ENCODE measurements at places on chromosomes 2 and 18.

DNA sequence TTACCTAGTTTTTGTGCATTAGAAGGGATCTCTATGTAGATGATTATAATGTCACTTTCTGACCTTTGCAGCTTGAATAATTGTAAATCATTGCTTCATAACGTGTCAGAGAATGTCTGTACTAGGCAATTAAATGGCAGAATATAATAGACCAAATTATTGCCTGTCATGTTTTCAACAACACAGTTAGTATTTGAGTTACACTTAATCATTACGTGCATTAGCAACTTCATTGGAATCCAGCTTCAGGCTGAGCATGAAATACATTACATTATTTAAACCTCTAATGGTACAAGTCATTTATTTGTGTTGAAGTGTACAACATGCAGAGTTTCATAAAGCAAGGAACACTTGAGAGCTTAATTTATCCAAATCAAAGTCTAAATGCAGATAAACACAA, 48.0 kb downstream of the ZNF407 start:
- no peak overlapping the region for H3K27ac ChIP-seq
- H3K4me3 ChIP-seq = no peak overlapping the region
- H3K4me1 ChIP-seq = peaks cover 11% of the 10 kb centered on the region
- no peaks in the 10 kb centered on the region for H3K27me3 ChIP-seq
- peaks cover 11% of the 10 kb centered on the region for H3K36me3 ChIP-seq

DNA sequence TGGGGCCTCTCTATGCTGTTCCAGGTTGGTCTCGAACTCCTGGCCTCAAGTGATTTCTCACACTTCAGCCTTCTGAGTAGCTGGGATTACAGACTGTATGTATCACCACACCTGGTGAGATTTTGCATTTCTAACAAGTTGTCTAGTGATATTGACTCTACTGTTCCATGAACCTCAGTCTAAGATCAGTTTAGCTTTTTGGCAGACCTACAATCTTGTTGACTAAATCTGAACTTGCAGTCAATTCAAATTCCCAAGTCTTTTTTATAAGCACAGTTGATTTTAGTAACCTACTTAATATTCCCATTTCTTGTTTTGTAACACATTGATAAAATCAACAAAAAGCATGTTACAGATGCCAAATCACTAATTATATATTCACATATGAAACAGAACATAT, 266.1 kb upstream of the CYP26B1 start:
- H3K27ac ChIP-seq = no peak overlapping the region
- H3K27me3 ChIP-seq = no peaks in the 10 kb centered on the region
- no peak overlapping the region for H3K4me3 ChIP-seq
- peaks cover 3% of the 10 kb centered on the region for H3K4me1 ChIP-seq
- H3K36me3 ChIP-seq = no peaks in the 10 kb centered on the region
- no peak for DNase-seq

DNA sequence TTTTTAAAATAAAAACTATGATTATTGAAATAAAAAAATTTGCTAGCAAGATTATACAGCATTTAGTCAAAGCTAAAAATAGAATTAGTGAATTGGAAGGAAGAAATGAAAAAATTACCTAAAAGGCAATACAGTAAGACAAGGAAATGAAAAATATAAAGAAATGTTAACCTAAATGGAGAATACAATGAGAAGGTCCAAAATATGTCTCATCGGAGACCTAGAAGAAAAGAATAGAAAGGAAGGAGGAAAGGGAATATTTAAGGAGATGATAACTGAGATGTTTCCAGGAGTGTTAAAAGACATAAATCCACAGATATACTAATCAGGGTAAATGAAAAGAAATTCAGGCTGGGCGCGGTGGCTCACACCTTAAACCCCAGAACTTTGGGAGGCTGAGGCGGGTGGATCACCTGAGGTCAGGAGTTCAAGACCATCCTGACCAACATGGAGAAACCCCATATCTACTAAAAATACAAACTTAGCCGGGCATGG, 78.9 kb downstream of the AFF3 start:
- H3K27me3 ChIP-seq = no peaks in the 10 kb centered on the region
- peaks cover 58% of the 10 kb centered on the region for H3K4me1 ChIP-seq
- no peak overlapping the region for H3K27ac ChIP-seq
- H3K36me3 ChIP-seq = peaks cover 56% of the 10 kb centered on the region

- H3K27me3 ChIP-seq = no peaks in the 10 kb centered on the region
- DNase-seq = no peak
- peaks cover 7% of the 10 kb centered on the region for H3K36me3 ChIP-seq
- H3K27ac ChIP-seq = no peak overlapping the region
- no peak overlapping the region for H3K4me3 ChIP-seq
Measured at GRCh38 chr18:30135938-30136337, 906.6 kb downstream of the DSC3 start.

DNA sequence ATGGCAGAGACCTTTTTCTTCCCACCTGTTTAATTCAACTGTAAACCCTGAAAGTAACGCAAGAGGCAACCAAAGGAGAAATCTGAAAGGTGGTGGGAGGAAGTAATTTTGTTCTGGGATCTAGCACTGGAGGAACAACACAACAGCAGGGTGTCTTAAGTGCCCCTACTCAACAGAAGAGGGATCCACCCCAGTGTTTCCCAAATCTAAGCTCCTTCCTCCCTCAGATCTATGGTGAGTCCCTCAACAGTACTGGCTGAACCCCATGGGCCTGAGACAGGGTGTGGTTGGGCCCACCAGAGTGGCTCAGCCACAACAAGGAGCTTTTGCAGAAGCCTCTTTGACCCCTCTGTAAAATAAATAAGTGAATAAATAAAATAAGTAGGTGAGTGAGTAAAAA, 790.3 kb downstream of the ERBB4 start:
- no peaks in the 10 kb centered on the region for H3K36me3 ChIP-seq

DNA sequence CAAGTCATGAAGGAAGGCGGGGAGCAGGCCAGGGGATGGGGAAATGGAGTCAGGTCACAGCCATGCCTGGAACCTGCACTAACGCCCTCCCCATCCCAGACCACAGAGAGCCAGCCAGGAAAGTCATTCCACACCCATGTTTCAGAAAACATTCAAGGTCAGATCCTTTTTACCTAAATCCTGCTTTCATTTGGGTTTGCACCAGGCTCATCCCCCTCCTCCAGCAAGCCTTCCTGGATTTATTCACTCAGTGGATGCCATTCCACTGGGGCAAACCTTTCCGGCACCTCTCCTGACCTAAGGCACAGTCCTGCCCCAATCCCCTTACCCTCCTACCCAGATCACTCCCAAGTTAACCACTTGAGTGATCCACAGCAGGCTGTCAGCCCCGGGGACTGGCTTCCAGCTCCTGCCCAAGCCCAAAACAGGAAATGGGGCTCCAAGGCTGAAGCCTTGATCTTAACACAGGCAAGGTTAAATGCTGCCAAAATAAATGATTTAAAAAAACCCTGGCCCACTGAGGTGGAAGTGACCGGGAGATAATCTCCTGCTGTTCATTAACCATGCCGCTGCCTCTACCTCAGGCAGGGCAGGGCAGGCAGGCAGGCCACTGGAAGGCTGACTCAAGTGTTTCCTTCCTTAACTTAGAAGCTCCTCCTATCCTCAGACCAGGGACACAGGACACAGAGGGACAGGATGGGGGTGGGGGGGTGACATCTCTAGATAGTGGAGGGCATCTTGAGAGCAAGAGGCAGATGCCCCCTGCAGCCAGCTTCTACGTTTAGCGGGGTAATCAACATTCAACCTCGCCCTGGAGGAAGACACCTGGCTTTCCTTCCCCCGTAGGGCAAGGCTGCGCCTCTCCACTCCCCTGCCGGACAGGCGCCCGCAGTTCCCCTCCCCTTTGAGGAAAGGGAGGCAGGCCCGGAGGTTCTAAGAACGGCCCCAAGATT, 1.4 kb downstream of the RAB11FIP5 start:
- H3K27ac ChIP-seq = peak overlapping the region; percentile 87
- no peaks in the 10 kb centered on the region for H3K27me3 ChIP-seq
- H3K36me3 ChIP-seq = no peaks in the 10 kb centered on the region
- peaks cover 45% of the 10 kb centered on the region for H3K4me1 ChIP-seq
- peak overlapping the region; percentile 83 for H3K4me3 ChIP-seq

GRCh38 chr2:47891369-47892337, 14.6 kb downstream of the FBXO11 start:
- DNase-seq = no peak
- H3K27me3 ChIP-seq = no peaks in the 10 kb centered on the region
- peaks cover 51% of the 10 kb centered on the region for H3K4me1 ChIP-seq
- no peaks in the 10 kb centered on the region for H3K36me3 ChIP-seq

- no peak overlapping the region for H3K27ac ChIP-seq
- peaks cover 52% of the 10 kb centered on the region for H3K27me3 ChIP-seq
- H3K4me3 ChIP-seq = peak overlapping the region; percentile 68
- no peaks in the 10 kb centered on the region for H3K36me3 ChIP-seq
- no peak for DNase-seq
- peaks cover 3% of the 10 kb centered on the region for H3K4me1 ChIP-seq
Measured at GRCh38 chr2:73283545-73284295, 558 bp downstream of the FBXO41 start.

DNA sequence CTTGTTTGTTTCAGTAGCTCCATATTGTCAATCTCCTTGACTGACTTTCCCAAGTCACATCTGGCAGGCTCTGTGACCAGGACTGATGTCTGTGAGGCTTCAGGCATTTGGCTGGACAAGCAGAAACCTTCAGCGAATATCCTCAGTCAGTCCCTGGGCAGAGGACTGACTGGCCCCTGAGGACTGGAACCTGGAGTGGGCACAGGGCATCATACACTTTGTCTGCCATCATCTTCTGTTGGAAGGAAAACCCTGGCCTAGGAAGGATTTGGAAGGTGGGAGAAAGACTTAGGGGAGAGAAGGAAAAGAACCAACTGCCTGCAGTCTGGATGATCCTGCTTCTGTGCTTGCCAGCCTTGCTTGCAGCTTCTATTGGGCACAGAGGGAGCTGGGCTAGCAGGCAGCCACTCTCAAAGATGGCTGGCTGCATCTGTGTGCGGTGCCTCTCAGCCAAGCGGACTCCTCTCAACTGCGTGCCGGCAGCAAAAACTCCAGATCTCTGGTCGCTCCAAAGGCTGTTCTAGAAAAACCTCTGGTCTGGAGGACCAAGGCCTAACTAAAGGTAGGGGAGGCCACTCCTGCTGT, 126.8 kb downstream of the MARCHF4 start:
- no peak overlapping the region for H3K27ac ChIP-seq
- H3K27me3 ChIP-seq = no peaks in the 10 kb centered on the region
- no peaks in the 10 kb centered on the region for H3K36me3 ChIP-seq
- no peak overlapping the region for H3K4me3 ChIP-seq

DNA sequence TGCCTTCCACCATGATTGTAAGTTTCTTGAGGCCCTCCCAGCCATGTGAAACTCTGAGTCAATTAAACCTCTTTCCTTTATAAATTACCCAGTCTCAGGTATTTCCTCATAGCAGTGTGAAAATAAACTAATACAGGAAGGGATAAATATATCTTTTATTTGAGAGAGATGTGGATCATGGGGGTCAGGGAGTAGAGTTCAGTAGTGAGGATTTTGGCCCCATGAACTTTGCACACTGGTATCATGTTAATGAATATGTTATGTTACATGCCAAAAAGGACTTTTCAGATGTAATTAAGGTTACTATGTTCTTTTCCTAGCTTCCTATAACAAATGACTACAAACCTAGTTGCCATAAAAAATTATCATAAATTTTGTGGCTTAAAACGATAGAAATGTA, 1393.7 kb downstream of the DSC3 start:
- H3K36me3 ChIP-seq = no peaks in the 10 kb centered on the region
- no peaks in the 10 kb centered on the region for H3K4me1 ChIP-seq
- no peak for DNase-seq
- H3K27ac ChIP-seq = no peak overlapping the region
- no peak overlapping the region for H3K4me3 ChIP-seq
- no peaks in the 10 kb centered on the region for H3K27me3 ChIP-seq

GRCh38 chr18:2348003-2348402, 223.3 kb downstream of the METTL4 start:
- no peak overlapping the region for H3K4me3 ChIP-seq
- no peaks in the 10 kb centered on the region for H3K4me1 ChIP-seq
- H3K36me3 ChIP-seq = no peaks in the 10 kb centered on the region
- H3K27me3 ChIP-seq = peaks cover 16% of the 10 kb centered on the region
- no peak overlapping the region for H3K27ac ChIP-seq

DNA sequence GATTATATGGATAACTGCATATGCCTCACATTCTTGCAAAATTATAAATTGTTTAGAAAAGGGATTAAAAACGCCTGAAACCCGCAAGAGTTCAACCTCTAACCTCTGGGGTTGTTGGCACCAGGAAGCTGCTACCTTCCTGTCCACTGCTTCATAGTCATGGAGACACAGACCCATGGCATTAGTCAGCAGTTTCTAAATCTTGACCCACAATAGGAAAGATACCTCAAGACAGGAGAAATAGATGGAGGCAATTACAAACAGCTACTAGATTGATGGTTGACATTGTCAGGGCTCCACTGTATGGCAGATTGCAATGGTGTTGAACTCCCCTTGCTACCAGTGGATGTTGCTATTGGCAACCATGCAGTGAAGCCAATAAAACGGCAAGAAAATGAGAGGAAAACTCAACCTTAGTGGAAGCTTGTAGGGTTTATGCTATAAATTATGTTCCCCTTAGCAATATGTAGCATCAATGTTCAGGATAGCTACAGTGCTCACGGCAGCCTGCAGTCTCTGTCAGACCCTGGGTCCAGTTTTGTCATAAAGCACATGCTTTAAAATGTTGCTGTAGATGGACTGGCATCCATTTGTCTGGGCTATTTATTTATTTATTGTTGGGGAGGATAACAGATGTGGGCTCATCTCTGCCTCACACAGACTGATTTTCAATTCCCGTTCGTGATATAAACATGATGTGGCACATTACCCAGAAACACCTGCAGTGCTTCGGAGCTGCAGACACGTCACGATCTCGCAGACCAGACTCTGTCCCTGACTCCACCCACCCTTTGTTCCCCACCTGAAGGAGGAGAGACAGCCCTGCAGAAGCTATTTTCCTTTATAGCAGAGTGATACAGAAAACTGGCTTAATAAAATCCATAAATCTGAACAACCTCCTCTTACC, 233.4 kb downstream of the AGPS start:
- H3K4me3 ChIP-seq = no peak overlapping the region
- H3K27me3 ChIP-seq = peaks cover 18% of the 10 kb centered on the region
- no peak for DNase-seq
- H3K36me3 ChIP-seq = no peaks in the 10 kb centered on the region
- no peaks in the 10 kb centered on the region for H3K4me1 ChIP-seq
- no peak overlapping the region for H3K27ac ChIP-seq

- no peaks in the 10 kb centered on the region for H3K4me1 ChIP-seq
- DNase-seq = no peak
- H3K36me3 ChIP-seq = no peaks in the 10 kb centered on the region
- no peak overlapping the region for H3K27ac ChIP-seq
- H3K4me3 ChIP-seq = no peak overlapping the region
Measured at GRCh38 chr2:203871371-203871983, 3.9 kb downstream of the CTLA4 start.

All from osteocyte (in vitro differentiated cells).